ENCODE measurements at places on chromosomes 6 and 20.

DNA sequence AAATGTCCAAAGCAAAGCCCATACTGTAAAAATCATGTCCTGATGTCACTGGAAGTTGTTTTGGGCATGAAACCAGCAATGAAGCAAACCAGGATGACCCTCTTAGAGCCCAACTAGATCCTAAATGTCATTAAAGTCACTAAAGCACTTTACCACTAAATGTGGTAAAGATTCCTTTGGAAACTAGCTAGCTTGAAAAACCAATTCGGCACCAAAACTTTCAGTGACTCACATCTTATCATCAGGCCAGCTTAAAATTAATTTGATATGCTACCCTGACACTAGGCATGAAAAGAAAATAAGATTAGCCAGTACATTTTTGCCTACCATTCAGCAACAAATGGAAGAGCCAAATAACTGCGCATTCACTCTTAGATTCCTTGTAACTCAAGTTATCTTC, 145.8 kb downstream of the PACRG start:
- no peak for DNase-seq

- DNase-seq = no peak
Observed at GRCh38 chr20:54212226-54212625, 4.3 kb downstream of the PFDN4 start.

GRCh38 chr20:36153736-36154699, 522 bp upstream of the EPB41L1 start:
- DNase-seq = peak; percentile 14

- no peak for DNase-seq
Observed at GRCh38 chr20:23200914-23201313, 114.8 kb upstream of the CD93 start.

GRCh38 chr6:10399451-10399850, 15.4 kb downstream of the TFAP2A start:
- no peak for DNase-seq

GRCh38 chr20:50854506-50855249, 59.8 kb downstream of the BCAS4 start:
- DNase-seq = no peak

- no peak for DNase-seq
Observed at GRCh38 chr20:8575114-8575513, 443.0 kb downstream of the PLCB1 start.

DNA sequence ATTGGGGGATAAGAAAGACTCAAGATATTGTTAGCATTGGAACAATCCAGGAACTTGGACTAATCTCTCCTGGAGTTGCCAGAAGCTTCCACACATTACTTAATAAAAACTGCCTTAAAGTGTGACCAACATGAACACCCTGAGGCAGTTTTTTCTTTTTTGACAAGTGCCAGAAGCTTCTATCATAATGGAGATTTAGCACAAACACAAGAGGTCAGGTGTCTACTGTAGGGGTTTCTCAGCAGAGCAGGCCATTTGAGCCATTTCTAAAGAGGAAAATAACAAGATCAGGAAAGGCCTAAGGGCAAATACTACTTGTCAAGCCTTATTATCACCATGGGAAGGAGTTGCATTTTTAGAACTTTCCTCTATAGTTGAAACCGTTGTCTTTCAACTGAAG, 361.5 kb downstream of the EPM2A start:
- no peak for DNase-seq

DNA sequence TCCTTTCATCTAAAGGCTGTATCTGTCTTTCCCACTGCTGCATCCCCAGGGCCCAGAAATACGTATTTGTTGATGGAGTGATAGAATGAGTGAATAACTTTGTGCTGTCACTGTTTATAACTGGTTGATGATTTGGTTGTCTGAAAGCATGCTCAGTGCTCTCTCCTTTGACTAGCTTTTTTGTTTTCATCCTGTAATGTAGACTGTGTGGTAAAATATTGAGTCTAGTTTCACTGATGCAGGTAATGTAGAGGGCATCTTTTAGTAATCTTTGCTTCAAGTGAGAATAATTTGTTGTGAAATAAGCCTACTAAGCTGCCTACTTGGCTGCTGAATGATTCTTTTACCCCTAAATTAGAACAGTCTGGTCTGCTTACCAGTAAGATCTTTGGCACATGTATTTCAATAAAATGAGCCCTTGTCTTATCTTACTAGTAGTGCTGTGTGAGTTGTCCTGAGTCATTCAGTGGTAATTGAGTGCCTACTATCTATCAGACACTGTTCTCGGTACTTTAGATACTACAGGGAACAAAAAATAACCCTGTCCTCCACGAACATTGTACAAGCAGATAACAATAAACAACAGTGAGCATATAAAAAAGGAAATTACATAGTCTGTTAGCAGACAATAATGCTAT, 39.9 kb downstream of the MAPK14 start:
- no peak for DNase-seq

DNA sequence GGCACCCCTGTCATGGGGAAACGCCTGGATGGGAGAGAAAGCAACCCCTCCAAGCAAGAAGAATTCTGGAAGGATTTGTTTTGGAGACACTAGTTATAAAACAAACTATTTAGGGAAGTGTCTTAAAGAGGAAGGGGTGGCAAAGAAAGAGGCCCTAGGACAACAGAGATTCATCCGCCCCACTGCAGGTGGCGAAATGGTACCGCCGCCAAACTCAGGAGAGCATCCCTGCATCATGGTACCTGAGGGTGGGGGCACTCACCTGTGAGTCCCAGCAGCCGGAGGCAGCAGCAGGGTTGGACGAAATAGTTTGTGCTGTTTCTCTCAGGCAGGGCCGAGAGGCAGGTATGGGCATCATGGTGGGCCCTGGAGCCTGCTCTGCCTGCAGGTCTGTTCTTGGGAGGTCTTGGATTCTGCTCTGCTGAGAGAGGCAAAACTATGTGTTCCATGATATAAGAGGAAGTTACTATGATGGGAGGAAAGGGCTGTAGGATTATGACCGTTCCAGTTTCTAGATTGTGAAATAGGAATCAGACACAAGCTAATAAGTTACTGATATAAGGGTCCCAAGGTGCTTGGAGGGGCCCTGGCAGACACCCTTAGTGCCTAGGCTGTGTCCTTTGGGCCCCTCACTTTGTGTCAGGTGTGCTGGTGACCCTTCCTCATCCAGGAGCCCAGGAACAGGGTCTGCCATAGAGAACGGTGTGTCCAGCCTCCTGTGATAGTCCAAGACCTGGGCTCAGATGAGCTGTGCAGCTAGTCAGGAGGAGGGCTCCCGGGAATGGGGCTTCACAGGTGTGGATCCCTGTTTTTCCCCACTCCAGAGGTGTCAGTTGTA, 20.4 kb downstream of the SIRPD start:
- DNase-seq = peak; percentile 88

- peak; percentile 49 for DNase-seq
Observed at GRCh38 chr6:128259730-128260685, 260.4 kb downstream of the PTPRK start.

DNA sequence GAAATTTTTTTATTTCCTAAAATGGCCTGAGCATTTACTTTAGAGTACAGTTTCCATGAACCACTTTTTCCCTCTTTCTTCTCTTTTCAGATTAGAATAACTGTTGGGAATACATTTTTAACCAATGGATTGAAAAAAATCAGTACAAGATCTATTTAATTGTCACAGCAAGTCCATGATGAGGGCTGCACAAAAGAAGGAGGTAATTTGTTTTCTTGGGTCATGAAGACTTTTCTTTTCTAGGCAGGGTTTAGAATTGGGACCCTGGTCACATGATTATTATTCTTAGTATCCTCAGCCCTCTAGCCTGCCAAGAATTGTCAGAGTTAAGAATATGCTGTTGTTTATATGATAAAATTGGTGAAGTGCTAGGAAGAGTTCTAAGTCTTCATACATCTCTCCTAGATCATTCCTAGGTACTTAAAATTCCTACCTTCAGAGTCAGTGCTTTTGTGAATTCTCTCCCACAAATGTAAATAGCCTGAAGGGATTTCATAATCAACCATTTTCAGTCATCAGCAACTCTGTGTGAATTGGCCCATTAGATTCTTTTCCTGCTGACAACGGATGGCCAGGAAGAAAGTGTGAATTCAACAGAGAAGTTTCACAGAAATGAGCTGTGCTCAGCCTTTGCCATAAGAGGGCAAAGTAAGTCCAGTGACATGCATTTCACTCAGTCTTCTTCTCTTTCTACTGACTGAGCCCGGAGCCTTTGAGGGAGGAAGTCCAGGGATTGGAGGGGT, 32.4 kb upstream of the TPBG start:
- no peak for DNase-seq

Data from inflammatory macrophage treated with lipopolysaccharide for 4 hours (primary cell).